ENCODE measurements at places on chromosomes 12 and 14.

- no peak for DNase-seq
Measured at GRCh38 chr14:102080183-102081080, 6.4 kb downstream of the HSP90AA1 start.

- DNase-seq: no peak
Measured at GRCh38 chr14:21070083-21070609, at the start of gene ARHGEF40. Gene ARHGEF40, plus strand, starts transcription at chr14:21070304. Its CDS starts 93 bp downstream, at chr14:21070397.

DNA sequence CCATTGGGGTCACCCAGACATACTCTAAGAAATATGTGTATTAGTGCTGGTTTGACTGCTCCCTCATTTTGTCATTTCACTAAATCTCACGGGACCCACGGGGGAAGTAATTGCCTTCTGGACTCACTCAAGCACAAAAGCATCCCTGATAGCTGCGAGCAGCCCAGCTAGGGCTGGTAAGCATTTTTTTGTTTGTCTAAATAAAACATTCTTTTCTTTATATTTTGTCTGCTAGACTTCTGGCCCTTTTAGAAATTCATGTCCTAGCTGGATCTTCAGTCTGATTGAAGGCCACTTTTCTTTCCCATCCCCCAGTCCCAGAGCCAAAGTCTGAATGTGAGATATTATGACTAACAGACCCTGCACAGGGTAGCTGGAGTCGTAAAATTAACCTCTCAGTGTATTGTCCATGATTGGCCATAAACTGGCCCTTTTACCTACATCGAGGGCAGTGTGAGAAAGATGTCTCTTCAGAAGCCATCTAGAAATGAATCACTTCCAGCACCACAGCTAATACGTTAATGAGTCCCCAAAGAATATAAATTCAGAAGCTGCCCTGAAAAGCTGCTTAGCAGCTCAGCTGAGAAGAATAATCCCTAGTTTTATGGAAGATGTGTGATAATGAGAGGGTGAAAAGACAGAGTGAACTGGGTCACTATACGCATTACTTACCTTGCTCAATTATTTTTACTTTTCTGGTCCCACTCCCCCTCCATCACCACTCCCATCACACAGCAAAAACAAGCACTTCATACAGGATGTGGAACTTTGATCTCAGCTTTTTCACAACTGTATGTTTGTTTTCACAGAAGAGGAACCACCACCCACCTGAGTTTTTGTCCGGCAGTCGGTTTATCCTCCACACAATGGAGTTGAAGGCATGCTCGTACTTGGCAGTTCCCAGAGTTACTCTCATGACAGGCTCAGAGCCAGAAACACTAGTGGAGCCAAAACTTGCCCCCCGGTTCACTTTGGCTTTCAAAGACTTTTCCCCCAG is 55.6 kb upstream of the GTF2A1 start:
- DNase-seq: no peak

- no peak for DNase-seq
Measured at GRCh38 chr12:107287436-107288413, 194.4 kb upstream of the CRY1 start.

DNA sequence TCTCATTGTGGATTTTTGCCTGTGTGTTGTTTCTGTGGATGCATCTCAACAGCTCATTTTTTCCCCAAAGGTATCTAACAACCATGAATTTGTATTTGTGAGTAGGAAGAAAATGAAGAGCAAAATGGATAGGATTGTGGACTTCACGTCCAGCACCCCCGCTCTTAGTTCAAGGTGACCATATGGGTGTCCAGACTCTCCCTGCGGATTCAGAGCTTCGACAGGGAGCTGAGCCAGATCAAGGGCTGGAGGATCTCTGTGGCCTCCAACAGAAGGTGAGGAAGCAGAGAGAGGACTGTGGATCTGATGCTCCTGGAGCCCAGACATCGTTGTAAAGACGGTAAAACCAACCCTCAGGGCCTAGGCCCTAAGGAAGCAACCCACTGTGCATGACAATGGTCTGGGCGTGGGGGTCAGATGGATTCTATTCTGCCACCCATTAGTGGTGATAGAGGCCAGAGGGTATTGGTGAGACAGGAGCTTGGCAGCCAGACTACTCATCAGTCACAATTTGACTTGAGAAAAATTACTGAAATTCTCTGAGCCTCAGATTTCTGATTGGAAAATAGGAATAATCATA is 659.7 kb upstream of the TMEM132C start:
- DNase-seq: no peak

- no peak for DNase-seq
Measured at GRCh38 chr14:76500011-76500410, 124.1 kb downstream of the ESRRB start.

DNA sequence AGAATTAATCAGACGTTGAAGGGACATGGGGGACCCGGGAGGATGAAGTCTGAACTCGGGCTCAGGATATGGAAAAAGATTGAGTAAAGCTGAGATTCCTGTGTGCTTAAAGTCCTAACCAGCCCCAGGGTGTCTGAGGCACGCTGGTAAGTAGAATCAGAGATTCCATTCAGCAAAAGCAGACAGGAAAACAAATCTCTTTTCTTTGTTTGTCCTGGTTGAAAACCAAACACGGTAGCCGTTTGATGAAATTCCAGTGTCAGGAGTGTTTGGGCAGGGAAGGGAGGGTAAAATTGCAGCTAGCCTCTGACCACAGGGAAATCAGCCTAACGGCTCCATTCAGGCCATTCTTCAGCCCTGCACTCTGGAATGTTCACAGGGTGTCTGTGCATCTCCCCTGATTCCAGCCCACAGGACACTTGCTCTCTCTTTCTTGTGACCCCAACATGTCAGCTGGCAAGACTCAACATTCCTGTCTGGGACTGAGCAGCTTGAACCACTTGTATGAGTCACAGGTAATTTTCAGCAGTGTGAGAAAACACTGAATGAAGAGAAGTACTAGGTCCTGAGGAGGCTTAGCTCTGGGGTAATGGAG is 31.0 kb downstream of the NINJ2 start:
- no peak for DNase-seq

GRCh38 chr12:128549601-128550218 is 274.0 kb downstream of the SLC15A4 start:
- DNase-seq: no peak

DNA sequence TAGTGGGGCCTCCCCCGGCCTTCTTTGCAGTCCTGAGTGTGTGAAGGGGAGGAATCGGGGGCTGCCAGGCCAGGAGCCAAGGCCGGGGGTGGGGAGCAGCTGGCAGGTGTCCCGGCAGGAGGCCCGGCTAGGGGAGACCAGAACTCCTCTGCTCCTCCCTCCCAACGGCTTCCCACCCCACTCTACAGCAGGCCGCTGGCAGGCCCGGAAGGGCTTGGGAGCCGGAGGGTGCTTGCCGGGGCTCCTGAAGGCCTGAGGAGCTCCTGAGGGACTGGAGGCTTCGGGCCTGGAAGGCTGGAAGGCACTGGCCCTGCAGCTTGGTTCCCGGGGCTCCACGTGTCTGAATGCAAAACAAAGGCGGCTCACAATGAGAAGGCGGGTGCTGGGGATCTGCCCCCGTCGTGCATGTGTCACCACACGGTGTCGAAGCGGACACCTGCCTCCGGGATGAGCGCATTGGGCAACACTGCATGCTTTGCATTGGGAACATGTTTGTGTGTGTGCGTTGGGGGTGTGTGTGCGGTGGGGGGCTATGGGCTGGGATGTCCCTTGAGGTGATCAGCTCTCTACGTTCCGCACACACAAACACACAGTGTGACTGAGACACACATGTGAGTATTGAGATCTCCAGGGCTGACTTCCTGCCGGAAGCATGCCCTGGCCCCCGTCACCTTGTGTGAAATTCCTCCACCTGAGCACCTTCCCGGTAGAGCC is 30.9 kb upstream of the ANKRD9 start:
- DNase-seq: no peak

- DNase-seq: no peak
Measured at GRCh38 chr12:108827941-108828340, 29.4 kb downstream of the SSH1 start.

Measured in stimulated activated CD8-positive, alpha-beta memory T cell treated with anti-CD3 and anti-CD28 coated beads, Interleukin-4, amount 100 ng/mL, for 4 hours (primary cell).